NCI-H1092 treated with DMSO at 0.1 percent for 48 hours (cell line): ENCODE measurements at places on chromosomes 12 and 14.

GRCh38 chr14:77036484-77037214, 8.1 kb upstream of the IRF2BPL start:
- DNase-seq: peak; percentile 73

DNA sequence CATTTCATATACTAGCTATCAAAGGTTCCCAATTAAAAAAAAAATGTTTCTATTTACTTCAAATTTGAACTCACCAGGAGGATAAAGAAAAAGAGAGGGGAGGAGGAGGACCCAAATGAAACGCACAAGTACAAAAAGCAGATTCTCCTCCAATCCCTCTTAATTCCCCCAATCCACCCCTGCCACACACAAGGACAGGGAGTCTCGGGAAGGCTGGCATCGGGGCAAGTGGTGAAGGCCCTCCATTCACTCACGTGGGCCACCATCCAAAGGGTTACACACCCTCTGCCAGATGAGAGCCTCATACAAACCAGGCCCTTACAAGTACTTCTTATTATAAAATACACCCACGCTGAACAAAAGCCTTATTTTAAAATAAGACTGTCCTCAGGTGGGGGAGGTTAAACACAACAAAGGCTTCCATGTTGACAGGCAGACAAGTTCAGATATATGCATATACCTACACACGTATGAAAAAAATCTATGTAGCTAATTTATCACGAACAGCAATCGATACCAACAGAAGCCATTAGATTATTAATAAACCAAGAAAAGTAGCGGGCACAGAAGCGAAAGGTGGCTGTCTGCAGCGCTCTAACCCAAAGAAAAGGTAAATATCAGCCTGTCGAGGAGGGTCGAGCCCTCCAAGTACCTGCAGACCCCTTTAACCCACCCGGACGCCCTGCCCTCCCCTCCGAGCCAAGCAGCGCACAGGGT, 1.5 kb downstream of the ATP2B1 start:
- peak; percentile 34 for DNase-seq

GRCh38 chr14:86521031-86521730, 991.2 kb downstream of the FLRT2 start:
- DNase-seq: no peak

DNA sequence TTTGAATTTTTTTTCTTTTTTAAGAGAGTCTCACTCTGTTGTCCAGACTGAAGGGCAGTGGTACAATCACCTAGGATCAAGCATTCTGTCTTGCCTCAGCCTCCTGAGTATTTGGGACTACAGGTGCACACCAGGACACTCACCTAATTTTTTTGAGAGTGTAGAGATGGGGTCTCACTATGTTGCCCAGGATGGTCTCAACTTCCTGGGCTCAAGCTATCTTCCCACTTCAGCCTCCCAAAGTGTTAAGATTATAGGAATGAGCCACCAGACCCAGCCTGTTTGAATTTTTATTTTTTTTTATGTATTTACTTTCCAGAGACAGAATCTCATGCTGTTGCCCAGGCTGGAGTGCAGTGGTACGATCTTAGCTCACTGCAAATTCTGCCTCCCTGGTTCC, 11.3 kb downstream of the BAZ1A start:
- DNase-seq: no peak

GRCh38 chr14:65107200-65107599, 4.9 kb upstream of the MAX start:
- no peak for DNase-seq

DNA sequence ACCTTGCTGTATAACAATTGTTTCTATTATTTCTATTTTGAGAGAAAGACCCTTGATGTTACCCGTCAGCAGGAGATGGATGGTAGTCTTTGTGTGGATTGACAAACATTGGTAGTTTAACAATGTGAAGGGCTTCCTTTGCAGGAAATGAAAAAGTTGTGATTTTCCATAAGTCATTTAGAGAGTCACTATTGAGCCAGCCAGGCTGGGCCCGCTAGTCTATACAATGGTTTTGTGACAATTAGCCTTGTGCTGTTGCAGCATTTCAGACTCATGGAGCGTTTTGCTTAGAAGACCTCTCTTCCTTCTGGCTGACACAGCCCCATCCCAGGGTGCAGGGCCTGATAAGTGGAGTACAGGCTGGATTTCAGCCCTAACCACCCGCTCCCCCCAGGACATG, 18.3 kb upstream of the SLC38A2 start:
- DNase-seq: no peak

DNA sequence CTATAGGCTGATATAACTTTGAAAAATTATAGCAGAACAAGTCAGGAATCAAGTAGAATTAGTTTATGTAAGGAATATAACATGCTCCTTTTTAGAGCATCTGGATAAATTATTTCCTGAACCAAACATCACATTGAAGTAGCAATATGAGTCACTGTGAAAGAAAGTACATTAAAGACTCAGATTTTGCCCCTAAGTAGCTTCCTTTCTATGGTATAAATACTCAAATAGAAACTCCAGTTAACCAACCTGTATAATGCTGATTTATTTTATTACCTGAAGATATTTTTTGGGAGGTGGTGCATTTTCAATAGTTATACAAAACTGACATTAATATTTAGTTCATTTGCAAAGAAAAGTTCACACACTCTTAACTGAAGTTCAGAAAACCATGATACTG, 312.1 kb downstream of the ITPR2 start:
- DNase-seq: no peak

GRCh38 chr14:54348923-54349620, 47.7 kb upstream of the CDKN3 start:
- no peak for DNase-seq

DNA sequence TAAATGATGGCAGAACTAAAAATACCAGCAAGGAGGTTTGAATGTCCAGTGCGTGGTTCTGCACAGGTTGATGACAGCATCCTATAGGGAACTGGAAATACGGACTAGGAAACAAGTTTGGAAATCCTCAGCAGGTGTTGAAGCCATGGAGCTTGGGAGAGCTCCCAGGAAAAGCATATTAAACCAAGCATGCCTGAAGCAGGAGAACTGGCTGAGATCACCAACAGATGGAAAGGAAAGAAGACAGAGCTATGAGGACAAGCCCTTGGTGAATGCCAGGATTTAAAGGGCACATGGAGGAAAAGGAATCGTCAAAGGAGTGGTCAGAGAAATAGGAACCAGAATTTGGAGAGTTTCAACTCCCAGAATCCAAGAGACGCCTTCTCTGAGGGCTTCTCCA, 21.2 kb upstream of the ELK3 start:
- DNase-seq: no peak

DNA sequence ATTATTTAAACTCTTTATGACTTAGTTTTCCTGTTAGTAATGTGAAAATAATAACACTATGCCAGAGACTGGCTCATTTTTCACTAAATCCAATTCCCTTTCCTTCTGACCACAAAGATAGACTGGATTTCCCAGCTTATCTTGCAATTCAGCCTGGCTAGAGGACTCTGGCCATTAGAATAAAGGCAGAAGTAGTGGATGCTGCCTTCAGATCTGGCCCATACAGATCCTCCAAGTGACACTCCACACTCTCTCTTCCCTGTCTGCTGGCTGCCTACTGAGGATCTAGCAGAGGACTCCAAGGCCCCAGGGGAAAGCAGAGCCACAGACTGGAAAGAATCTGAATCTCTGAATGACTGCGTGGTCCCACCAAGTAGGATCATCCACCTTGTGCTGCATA, 188.8 kb upstream of the LMNTD1 start:
- DNase-seq: no peak

- DNase-seq: no peak
Measured at GRCh38 chr12:127690161-127690560, 576.8 kb upstream of the TMEM132C start.

GRCh38 chr14:31326111-31326510, 94.2 kb downstream of the HEATR5A start:
- no peak for DNase-seq

DNA sequence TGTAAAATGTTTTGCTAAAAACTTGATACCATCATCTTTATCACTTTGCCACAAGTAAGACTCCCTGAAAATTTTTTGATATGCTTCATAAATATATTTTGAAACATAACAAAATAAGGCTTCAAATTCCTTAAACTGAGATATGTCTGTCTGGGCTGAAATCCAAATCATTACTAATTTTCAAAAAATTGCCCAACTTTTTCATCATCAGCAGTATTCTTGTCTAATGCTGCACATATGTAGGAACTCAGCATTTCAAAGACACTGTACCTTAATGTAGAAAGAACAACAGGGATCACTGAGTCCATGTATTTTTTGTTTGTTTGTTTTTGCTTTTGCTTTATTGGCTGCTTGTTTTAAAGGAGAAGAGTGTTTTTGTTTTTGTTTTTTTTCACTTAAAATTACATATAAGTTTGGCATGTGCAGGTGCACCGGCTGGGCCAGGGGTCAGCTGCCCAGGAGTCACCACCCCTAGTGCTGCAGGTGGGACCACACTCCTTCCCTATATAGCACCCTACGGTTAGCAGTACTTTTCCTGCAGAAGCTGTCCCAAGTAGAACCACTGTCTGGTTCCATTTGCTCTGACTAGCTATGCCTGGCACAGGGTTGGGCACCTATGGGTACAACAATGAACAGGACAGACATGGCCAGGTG, 231.2 kb downstream of the PIK3C2G start:
- no peak for DNase-seq

DNA sequence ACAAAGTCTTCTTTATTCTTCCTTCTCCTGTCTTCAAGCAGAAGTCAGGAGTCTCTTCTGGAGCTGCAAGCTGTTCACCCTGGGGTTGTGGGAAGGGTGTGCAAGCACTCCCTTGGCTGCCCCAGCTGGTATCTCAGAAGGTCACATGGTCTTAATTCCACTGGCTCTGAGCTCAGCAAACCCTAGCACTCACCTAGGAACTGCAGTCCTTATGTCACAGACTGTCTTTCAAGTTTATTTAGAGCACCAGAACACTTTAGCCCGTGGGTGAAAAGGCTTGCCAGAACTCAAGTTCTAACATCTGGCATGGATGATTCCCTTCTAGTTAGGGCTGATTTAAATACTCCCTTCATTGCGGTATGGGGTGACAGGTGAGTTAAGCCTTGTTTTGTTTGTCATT, 379.0 kb downstream of the CCER1 start:
- DNase-seq: no peak
